Heart left ventricle (tissue), 16 donors: ENCODE measurements at places on chromosomes 12 and 14. TPM values are rescaled to one million over a fixed set of nuclear protein-coding genes. Genes with fewer than 3 reads are reported as not detected.
A peak's percentile ranks its signal among the peaks of the same experiment; 100 is the strongest.

DNA sequence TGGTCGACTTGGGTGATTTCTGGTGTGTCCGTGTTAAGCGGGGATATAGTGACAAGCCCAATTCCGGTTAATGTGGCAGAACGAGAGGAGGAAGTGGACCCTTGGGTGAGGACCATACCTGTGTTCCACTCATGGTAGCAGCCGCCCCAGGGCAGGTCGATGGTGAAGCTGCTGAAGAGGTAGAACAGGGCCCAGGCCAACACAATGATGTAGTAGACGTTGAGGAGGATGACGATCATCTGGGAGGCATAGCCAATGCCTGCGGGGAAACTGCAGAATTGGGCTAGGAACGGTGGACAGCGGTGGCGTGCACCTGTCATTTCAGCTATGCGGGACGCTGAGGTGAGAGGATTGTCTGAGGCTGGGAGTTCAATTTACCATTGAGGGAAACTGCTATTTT, 20.1 kb downstream of the SLC6A13 start:
- no peak for DNase-seq

DNA sequence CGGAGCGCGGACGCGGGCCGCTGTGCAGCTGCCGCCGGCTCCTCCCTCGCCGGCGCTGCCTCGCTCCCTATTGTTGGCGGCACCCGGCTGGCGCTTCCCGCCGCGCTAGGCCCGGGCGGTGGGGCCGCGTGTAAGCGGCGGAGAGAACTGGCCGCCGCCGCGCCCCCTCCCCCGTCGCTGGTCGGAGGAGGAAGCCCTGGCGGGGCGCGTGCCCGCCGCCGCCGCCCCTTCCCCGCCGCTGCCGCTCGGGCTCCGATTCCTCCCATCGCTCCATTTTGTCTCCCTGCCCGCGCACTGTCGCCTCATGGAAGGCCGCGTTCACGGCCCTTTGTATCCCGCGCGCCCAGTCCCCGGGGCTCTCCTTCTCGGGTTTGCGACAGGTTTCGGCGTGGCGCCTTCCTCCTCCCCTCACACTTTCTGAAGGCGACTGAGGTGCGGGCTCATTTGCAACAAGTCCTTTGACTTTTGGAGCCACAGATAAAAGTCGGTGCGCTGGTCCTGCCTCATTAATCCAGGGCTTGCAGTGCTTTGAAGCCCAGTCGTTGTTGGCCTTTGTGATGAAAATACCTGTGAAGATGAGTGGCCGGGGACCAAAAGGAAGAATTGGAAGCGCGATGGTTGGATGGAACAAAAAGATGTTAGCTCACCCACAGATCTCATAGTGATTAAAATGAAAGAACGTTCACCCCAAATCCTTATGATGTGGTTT, 707 bp downstream of the CPSF6 start:
- DNase-seq: peak; percentile 51

- DNase-seq: peak; percentile 80
Measured at GRCh38 chr12:96258104-96258961, 64.2 kb downstream of the ELK3 start.

The COQ6 gene
- 30.4 TPM for polyA plus RNA-seq

The TAS2R7 gene
- not detected for polyA plus RNA-seq

The SPX gene
- polyA plus RNA-seq: 1.8 TPM

GRCh38 chr14:22538671-22539228, 50.3 kb downstream of the DAD1 start:
- no peak for DNase-seq

The KRT6C gene
- not detected for polyA plus RNA-seq

The C12orf60 gene
- 5.3 TPM for polyA plus RNA-seq

The CFAP73 gene
- 0.04 TPM for polyA plus RNA-seq

The OR6C2 gene
- not detected for polyA plus RNA-seq

DNA sequence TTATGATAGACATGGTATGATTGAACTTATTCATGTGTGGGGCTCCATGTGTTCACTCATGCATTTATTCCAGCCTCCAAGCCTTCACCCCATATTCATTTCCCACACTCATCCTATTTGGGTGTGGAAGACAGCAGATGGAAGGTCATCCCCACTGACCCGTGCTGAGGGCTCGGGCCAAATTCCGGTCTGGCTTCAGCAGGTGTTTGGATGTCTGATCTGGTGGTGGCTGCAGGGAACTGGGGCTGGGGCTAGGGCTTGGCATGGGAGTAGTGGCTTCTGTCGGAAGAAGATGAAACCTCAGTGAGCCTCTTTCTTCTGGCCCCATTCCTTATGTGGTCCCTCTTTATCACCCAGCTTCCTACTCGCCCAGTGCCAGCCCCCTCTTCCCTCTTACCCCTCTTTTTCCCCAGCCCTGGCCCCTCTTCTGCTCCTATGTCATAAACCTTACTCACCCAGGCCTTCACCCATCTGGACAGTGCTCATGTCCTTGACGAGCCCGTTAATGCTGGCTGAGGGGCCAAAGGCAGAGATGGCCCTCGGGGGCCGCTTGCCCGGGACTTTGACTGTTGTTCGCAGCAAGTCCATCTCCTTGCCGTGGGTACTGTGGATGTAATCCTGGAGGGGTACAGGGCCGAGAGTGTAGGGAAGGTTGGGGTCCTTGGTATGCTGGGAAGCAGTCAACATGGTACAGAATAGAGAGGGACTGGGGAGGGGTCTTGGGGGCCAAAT, 8.0 kb downstream of the AGAP2 start:
- DNase-seq: no peak

The FAM90A1 gene
- polyA plus RNA-seq: 0.03 TPM
